Mesenteric fat pad (tissue), 1 donor: ENCODE measurements at places on chromosomes 1 and 21.

GRCh38 chr1:21613072-21613867 lies 55.9 kb downstream of the RAP1GAP start:
- DNase-seq: no peak

- DNase-seq: no peak
These were observed 25.4 kb downstream of the CHD5 start for GRCh38 chr1:6154525-6155319.

- DNase-seq: no peak
These were observed 5.9 kb upstream of the LHX9 start for GRCh38 chr1:197911111-197911856.

DNA sequence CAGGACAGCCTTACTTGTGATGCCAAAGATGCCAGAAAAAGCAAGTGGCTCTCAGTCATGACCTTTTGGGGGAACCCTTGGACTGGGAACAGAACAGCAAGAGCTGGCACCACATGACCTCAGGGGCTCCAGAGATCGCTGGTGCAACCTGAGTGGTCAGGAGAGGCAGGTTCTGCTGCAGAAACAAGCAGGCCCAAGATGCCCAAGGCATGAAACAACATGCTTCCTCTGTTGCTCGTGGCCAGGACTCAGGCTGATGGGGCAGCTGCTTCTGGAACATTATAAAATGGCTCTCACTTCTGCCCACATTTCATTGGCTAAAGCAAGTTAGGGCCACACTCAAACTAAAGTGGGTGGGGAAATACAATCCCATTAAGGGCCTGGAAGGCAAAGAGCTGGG lies 17.7 kb upstream of the CLSTN1 start:
- peak; percentile 59 for DNase-seq

DNA sequence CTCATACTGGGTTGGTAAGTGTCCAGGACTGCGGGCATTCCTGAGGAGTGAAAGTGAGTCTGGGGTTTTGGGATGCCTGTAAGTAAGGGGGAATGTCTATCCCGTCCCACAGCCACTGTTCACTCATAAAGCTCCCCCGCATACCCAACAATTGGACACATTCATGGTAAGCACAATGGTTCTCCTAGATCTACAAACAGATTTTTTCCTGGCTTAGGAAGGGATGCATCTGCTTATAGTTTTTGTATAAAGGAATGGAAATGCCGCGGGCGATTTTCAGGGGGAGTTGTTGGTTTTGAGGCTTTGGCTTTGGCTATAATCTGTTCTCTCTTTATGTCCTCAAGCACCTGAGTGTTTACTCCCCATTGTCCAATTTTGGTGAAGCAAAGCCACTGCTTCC lies 7.1 kb downstream of the ERVH48-1 start:
- no peak for DNase-seq
